ENCODE measurements at places on chromosomes 5 and 9.
A peak's percentile ranks its signal among the peaks of the same experiment; 100 is the strongest.

DNA sequence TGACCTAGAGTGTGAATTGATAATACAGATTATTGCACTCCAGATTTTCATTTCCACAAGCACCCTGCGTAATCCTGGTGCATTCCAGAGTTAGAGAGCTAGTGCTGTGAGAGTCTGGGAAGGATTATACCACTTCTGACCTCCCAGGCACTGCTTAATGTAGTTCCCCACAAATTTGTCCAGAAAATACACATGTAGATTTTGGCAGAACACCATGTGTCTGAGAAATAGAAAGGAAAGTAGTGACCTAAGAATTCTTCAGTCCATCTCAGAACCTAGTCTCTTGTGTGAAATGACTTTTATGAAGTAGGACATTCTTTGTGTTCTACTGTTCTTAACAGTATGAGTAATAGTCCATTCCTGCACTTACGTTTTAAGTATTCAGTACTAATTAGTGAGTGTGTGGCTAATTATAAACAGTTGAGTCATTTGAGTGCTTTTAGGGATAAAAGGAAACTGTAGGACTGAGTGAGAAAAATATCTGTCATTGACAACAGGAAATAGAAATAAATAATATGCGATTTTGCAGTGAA is 27.8 kb upstream of the PTPDC1 start:
- no peak for DNase-seq

GRCh38 chr9:75669721-75670120 is 220.8 kb upstream of the PCSK5 start:
- DNase-seq, result no peak

GRCh38 chr9:96304230-96304629 is 2.3 kb upstream of the HSD17B3 start:
- no peak for DNase-seq

- no peak for DNase-seq
These were observed 218.4 kb upstream of the MAST4 start for GRCh38 chr5:66377747-66378146.

- DNase-seq, result no peak
These were observed 11.6 kb upstream of the ABL1 start for GRCh38 chr9:130823435-130823834.

GRCh38 chr5:6220346-6221088 is 157.8 kb downstream of the MED10 start:
- no peak for DNase-seq

DNA sequence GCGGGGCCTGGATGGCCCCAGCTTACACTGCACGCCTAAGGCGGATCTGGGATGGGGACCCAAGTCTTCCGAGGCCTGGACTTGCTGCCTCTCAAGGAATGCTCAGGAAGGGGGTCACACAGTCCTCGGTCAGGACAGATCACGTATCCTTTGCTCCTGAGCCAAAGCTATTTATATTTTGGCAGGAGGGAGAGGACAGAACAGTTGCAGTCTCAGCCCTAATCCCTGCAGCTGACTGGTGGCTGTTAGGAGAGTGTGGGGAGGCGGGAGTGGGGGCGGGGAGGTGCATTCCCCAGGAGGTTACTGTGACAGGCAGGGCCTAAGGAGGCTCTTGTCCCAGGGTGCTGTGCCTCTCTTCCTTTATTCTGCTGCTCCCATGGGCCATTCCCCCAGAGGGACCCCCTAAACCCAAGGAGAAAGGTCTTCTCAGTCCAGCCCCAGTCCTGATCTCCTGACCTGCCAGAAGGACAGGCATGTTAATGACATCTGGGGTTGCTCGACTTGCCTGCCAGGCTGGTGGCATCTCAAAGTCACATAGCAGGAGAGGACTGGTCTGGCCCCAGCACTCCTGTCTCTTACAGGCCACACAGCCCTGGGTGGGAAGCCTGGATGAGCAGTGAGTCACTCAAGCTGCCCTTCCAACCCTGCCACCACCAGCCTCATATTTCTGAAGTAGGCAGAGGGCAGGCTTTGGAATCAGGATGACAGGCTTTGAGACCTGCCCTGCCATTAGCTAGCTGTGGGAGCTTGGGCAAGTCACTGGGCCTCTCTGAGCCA is 51.9 kb downstream of the COL27A1 start:
- DNase-seq, result no peak

- DNase-seq, result no peak
These were observed 71.3 kb upstream of the FCN2 start for GRCh38 chr9:134809292-134809691.

DNA sequence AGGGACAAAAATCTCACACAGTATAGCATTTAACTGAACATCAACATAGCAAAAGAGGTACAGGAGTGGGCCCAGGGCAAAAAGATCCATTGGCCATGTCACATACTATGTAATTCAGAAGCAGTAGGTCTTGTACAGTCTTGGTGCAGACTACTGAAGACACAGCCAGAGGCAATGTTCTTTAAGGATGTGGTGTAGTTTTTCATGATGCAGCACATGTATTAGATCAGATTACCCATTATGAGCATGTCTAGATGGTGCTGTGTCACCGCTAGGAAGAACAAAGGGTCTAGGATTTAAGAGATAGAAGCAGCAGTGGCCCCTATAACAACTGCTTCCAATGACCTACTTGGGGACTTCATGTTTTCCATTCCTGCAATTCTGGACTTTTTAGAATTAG is 610.4 kb upstream of the MEF2C start:
- DNase-seq, result no peak

GRCh38 chr9:69260161-69260560 is 64.9 kb upstream of the ENTREP1 start:
- no peak for DNase-seq

GRCh38 chr5:71537687-71538086 is 49.5 kb upstream of the MCCC2 start:
- no peak for DNase-seq

GRCh38 chr5:14581891-14582796 is 552 bp downstream of the OTULINL start:
- peak; percentile 75 for DNase-seq

DNA sequence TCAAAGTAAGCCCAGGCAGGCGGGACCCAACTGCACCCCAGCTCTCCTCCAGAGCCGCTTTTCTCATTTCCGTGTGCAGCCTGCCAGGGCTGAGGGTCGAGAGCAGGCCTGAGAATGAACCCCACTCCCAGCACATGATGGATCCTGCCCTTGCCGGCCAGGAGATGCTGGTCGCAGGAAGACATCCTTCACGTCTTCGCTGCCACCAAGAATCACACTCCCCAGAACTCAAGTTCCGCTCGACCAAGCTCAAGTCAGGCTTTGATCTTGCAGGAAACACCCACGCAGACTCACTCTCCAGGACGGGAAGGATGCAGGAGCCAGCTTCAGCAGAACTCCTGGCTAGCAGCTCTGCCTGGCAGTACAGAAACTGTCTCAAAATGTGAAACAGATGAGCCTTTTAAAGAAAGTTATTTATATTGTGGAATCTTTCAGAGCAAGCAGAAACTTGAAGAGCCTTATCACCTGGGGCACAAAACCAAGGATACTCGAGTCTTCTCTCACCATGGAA is 102.4 kb downstream of the ROR2 start:
- no peak for DNase-seq

- DNase-seq, result no peak
These were observed 66.2 kb downstream of the NDST1 start for GRCh38 chr5:150573867-150574817.

DNA sequence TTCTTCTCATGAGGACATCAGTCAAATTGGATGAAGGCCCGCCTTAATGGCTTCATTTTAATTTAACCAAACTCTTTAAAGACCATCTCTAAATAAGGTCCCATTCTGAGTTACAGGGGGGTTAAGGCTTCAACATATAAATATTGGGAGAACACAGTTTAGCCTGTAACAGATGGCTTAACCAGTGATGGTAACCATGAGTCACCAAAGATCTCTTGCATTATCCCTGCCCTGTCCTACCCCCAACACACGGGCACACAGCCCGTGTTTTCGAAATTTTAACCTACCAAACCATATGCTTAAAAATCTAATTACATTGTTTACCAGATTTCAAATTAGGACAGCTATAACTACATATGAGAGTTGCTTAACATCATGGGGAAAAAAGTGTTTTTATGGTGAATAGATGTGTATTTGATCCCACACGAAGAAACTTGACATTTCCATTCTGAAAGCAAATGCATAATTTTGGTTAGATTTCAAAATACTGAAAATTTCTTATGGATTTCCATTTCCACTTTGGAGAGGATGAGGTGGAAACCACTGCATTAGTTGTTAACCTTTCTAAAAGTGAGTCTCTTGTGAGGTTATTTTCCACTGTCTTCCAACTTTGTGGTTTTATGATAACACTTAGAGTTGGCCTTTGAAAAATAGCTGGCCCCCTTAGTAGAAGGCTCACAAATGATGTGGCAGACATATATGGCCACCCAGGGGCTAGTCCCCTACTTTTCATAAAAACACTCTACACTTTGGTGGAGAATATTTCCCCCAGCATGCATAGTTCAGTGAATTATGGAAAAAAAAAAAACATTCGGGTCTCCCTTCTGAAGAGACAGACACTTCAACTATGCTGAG is 849.3 kb downstream of the TLE1 start:
- DNase-seq, result no peak

DNA sequence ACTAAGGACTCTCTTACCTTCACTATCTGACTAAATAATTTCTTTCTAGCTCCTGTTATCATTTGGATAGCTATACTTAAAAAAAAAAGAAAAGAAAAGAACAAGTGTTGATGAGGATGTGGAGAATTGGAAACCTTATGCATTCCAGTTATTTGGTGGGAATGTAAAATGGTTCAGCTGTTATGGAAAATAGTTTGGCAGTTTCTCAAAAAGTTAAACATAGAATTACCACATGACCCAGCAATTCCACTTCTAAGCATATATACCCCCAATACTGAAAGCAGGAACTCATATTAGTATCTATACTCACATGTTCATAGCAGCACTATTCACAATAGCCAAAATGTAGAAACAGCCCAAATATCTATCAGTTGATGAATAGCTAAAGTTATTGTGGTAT is 61.1 kb downstream of the GNA14 start:
- DNase-seq, result no peak

GRCh38 chr5:175484829-175485228 is 6.5 kb downstream of the SFXN1 start:
- no peak for DNase-seq

DNA sequence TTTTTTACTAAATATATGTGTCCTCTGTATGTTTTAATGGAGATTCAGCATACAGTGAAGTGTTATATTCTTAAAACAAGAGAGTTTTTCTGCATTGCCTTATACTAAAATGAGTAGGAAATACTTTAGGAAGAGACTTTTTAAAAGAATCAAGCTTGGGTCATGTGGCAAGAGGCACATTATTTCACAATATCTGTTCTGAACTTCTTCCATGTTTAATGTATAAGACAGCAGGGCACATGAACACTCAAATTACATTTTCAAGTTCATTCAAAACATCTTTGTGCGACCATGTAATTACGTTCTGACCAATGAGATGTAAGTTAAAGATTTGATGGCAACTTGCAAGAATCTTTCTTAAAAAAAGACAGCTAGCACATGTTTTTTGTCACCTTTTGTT is 1055.9 kb downstream of the NR2F1-AS1 start:
- DNase-seq, result no peak

- no peak for DNase-seq
These were observed 77.0 kb downstream of the C5orf15 start for GRCh38 chr5:133891390-133891789.

DNA sequence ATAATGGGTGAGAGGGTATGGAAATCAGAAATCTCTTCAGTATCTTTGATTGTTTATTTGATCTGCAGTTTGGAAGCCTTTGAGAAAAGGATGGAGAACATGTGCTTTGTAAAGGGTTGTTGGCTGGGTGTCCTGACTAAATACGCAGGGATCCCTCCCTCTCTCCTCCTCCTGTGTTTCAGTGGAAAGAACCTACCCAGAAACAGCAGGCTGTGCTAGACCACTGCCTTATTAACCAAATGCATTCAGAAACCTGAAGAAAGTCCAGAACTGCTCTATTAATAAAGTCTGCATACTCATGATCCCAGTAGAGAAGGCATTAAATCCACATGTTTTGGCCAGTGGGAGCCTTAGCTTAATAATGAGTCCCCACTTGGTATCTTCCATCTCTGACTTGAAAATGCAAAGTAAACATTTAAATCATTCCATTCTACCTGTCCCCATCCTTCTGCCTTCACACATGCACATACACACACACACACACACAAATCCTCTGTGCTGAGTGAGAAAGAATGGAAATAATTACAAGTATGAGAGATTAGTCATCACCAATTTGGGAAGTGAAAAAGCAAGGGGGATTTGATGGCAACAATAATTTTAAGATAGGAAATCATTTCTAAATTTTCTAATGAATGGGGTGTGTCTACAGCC is 10.0 kb upstream of the LECT2 start:
- no peak for DNase-seq

DNA sequence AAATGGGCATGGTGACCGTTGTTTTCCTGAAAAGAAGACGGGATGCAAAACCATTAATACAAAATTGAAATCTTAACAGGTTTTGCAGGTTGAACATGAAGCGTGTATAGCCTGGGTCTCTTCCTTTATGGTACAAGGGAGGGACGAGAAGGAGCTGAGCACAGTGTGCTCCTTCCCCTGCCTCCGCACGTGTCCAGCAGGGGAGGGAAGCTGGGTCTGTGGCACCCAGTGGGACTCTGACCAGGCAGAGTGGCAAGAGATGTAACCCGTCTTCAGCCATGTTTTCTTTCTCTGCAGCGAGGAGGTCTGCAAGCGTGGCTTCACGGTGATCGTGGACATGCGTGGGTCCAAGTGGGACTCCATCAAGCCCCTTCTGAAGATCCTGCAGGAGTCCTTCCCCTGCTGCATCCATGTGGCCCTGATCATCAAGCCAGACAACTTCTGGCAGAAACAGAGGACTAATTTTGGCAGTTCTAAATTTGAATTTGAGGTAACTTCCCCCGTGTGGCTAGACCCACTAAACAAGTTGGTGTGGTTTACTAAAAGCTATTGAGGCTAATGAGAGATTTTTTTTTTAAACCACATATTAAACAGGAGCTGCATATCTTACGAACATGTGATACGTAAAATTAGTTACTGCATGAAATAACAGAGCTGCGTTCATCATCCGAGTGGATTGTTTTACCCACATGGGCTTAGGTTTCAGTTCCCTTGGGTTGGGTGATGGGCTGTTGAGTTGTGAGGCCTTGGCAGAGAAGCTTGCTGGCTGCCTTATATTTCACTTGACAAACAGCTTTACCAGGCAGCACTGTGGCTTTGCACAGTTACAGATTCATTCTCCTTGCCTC is 143.7 kb downstream of the TRIO start:
- DNase-seq, result no peak

Data from colonic mucosa (tissue), 4 donors.